ENCODE measurements at places on chromosomes 6 and 20.

GRCh38 chr20:24694157-24694726, 224.8 kb downstream of the SYNDIG1 start:
- no peak for DNase-seq

- no peak for DNase-seq
Observed at GRCh38 chr6:46996860-46997641, 45.1 kb downstream of the ADGRF1 start.

DNA sequence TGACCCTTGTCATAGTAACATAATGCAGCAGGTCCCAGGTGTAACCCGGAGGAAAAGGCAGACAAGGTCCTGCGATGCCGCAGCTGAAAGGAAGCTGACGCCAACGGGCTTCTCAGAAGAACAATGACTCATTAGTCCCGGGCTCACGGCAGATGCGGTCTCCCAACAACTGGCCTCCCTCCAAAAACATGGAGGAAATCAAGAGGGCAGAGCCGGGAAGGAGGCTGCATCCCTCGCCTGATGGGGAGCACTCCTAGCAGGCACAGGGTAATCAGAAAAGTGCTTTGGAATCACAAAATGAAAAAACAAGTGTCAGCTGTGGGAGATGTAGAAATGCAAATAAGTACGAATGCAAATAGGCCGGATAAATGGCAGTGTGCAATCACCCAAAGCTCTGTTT, 165.2 kb upstream of the AGPAT4 start:
- no peak for DNase-seq

DNA sequence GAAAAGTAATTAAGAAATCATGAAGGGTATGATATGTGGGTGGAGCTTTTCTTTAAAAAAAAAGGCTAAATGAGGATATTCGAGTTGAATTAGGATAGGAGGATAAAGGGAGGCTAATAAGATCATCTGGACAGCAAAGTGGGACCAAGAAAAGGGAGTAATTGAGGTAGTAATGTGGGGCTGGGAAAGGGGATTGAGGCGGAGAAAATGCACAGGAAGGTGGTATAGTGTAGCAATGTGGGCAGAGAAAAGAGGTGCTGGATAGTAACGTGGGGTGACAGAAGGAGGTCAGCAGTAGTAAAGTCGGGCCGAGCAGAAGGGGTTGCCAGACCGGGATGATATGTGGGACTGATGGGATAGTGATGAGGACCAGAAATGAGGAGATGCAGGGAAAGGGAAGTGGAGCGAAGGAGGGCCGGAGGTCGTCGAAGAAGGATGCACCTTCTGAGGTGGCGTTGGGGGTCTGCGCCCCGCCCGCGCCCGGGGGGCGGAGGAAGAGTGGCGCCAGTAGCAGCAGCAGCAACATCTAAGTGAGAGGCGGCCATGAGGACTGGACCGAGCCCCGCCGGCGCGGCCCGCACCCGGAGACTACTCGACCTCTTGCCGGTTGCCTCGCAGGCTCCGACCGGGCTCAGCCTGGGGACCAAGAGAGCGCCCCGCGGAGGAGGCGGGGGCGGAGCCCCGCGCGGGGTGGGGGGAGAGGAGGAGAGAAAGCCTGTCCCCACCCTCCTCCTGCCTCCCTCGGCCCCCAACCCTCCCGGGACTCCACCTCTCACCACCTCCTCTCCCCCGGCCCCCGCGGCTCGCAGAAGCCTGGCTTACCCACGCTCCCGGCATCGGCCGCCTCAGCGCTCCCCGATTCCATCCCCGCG, 887 bp downstream of the GABBR1 start:
- peak; percentile 78 for DNase-seq

GRCh38 chr6:113825781-113826180, 31.4 kb upstream of the MARCKS start:
- peak; percentile 35 for DNase-seq

DNA sequence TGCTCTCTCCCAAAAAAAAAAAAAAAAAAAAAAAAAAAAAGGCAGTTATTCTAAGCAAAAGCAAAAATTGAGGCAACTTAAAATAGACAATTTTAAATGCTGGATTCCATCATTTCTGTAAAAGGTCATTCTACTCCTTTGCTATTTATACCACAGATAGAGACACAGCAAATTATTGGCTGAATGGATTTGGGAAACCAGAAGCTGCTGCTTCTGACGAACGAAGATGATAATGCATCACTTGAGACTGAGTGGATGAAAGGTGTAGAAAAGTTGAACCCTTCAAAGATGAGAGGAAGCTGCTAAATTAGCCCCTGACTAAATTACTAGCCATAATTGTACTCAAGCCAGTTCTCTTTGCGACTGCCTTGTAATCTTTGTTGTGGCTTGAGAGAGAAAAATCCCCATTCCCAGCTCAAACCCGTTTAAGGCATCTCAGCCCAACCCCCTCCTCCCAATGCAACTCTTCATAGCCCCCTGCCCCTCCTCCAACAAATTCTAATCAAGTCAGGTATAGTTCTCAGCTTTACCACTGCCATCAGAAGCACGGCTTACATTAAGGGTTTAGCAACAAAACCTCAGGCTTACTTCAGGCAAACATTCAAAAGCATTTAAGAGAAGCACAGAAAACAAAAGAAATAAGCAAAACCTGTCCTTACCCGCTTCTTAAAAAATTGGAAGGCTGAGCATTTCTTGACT, 1.0 kb downstream of the SGK1 start:
- DNase-seq, result no peak
